ENCODE measurements at places on chromosomes 5 and 9.

DNA sequence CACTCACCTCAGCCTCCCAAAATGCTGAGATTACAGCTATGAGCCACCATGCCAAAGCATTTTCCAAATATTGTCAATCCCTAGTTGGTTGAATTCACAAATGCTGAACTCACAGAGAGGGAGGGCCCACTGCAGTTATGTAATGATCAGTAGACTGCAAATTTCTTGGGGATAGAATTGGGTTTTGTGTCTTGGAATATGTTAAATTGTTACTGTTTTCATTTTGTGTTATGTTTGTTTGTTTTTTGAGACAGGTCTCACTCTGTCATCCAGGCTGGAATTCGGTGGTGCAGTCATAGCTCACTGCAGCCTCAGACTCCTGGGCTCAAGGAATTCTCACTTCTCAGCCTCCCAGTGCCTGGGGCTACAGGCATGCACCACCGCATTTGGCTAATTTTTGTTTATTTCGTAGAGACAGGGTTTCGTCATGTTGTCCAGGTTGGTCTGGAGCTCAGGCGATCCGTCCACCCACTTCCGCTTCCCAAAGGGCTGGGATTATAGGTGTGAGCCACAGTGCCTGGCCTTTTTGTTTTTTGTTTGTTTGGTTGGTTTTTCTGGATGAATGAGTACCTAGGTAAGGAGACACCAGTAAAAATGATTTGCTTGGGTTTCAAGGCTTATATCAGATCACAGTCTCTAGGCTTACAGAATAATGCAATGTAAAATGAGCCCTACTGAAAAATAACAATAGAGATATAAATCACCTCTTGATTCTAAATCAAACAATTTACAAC, 31.5 kb upstream of the LMNB1 start:
- DNase-seq, result no peak

GRCh38 chr5:38757451-38758245, 88.2 kb upstream of the OSMR start:
- DNase-seq, result no peak

DNA sequence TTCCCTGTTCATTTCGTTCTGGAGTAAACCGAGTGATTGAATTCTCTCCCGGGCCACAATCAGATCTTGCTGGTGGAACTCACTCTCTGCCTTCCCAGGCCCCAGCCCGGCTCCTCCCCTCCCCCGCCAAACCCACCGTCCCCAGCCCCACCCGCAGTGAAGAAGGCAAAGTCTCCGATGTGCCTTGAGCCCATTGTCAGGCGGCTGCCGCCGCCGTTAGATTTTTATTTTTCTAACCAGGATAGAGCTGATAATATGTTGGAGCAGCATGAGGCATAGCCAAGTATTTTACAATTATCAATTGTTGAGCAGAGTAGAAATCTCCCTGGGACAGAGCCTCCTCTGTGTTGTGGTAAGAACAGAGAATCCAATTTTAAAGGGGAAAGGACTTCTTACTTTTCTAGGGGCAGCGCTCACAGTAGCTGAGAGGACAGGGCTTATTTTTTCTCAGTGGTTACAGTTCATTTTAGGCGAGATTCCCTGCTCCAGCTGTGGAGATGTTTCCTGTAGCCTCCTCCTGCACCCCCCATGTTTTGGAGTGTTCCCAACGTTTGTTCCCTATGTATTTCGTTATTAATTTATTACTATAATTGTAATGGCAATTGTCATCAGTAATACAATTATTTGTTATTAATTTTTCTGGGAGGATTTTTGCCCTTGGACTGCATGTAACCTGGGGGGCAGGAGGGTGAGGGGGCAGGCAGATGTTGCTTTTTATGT, 1.3 kb downstream of the PSAT1 start:
- no peak for DNase-seq

DNA sequence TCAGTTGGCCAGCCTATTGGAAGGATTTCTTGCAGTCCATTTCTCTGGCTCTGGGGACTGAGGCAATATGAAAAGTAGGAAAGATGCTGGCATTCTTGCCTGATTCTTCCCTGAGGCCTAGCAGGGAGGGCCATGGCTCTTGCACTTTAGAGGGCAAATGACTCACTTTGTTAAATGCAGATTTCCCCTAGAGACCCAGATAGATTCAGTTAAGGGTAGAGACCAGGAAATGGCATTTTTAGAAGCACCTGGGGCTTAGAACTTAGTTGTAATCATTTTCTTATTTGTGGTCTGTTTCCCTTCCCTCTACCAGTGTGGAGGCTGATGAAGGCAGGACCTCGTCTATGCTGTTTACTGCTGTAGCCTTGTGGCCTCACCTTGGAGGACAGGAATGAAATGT, 112.8 kb upstream of the NR3C1 start:
- DNase-seq, result no peak

- DNase-seq, result peak; percentile 47
Observed at GRCh38 chr5:172897481-172898217, 61.6 kb upstream of the RPL26L1 start.

DNA sequence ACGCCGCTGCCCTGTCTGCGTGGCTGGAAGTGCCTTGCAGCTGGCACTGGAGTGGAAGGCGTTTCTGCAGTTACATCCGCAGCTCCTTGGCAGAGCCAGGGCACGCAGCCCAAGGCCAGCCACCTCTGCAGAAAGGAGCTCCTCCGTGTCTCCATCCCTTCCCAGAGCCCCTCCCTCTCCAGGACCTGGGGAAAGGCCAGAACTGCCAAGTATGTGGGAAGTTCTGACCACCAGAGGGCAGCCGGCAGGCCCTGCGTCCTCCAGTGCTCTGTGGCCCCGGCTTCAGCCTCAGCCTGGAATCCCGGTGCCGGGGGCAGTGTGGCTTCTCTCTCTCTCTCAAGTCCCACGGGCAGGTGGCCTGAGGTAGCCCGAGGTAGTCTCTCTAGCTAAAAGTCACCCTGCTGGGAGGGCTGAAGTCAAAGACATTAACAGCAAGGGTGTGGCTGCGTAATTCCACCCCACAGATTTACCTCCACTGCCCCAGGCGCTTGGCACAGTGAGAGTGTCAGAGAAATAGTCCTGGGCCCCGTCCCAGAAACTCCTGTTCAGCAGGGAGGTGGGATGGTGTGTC, 101.7 kb upstream of the FCN2 start:
- peak; percentile 52 for DNase-seq

GRCh38 chr5:16134204-16134603, 45.4 kb downstream of the MARCHF11 start:
- DNase-seq, result no peak

- DNase-seq, result no peak
Observed at GRCh38 chr5:119751734-119752094, 122.4 kb downstream of the FAM170A start.

GRCh38 chr9:13648676-13649075, 369.2 kb upstream of the MPDZ start:
- DNase-seq, result no peak

DNA sequence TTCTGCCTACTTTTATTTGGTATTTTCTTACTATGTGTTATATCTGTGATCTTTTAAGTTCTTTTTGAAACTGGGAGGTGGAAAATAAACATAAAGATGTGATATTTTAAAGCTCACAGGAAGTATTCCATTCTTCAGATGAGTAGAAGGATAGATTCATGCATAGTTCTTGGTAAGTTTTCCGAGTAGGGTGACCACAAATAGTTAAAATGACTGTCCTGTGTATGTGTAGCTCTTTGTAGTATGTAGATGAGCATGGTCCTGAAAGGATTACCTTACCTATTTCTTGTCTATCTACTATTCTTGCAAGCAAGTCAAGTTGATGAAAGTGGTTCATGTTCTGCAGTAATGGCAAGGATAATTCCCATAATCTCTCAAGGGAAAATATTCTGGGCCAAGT, 47.7 kb downstream of the SRFBP1 start:
- DNase-seq, result no peak

- DNase-seq, result no peak
Observed at GRCh38 chr9:99433095-99433494, 211.0 kb downstream of the SEC61B start.

GRCh38 chr9:82115900-82116299, 127.3 kb downstream of the SPATA31D1 start:
- no peak for DNase-seq

DNA sequence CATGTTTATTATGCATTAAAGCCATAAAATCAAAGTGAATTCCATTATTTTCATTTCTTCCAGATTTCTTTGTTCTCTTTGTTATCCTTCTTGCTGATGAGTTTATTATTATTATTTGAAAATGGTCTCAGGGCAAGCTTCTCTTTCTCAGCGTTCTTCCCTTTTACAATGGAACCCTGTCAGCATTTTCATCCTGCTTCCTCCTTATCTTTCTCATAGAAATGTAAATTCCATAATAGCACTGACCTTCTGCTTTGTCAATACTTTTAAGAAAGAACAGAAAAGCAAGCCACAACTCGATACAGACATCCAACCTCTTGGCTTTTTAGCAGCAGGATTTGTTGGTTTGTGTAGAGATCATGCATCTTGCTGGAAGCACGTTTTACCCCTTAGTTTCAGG, 114.0 kb upstream of the BASP1 start:
- no peak for DNase-seq

DNA sequence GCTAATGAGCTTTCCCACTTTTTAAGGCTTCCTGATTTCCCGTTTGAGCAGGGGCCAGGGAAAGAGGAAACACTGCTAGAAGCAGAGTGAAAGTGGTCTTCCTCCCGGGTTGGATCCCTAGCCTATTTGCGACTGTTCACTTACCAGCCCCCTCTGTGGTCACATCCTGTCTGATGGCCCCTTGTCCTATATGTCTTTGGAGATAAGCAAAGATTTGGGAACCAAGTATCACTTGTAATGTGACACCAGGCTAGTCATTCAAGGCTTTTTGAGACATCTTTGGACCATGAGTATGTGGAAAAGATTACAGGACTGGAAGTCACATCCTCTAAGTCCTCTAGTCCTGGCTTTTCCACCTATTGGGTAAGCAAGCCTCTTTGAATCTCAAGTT, 6.1 kb downstream of the DNAJB5 start:
- no peak for DNase-seq

DNA sequence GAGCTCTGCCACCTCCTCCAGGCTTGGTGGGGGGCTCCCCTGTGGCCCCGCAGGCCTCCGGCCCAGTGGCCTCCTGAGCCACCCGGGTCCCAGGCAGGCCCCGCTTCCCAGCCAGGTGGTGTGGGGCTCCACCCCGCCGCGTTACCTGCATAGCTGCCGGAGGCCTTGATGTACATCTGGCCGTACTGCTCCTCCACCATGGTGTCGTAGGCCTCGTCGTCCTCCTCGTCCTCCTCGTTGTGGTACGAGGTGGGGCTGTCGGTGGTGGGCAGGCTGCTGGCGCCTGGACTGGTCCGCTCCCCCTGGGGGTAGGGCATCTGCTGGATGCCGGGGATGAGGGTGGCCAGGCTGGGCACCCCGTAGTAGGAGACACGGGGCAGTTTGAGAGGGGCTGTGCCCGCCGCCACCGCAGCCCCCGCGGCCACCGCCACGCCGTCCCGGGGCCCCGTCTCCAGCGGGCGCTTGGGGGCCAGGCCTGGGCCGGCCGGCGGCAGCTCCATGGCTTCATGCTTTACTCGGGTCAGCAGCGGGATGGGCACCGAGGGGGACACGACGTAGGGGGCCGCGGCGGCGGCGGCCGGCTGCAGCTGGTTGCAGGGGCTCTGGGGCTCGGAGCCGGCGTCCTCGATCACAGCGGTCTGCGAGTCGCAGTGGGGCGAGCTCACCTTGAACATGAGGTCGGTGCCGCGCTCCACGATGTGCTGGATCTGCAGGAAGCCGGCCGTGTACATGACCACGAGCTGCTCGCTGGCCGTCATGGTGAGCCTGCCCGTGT, 45.4 kb downstream of the NACC2 start:
- no peak for DNase-seq

DNA sequence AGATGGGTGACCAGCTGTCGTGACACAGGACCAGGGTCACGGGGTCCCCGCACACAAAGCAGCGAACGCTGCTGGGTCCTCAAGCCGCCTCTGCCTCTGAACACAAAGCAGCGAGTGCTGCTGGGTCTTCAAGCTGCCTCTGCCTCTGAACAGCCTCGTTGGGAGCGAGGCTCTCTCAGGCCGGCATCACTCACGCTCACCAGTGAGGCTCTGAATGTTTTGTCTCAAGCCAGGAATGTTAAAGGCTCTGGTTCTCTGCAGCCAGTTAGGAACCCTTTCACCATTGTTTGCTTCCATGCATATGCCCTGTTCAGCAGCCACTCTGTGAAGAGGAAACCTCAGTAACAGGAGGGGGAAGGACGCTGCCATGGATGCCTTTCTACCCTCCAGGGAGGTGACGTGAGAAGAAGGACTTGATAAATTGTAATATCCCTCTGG, 82.7 kb upstream of the TAF11L2 start:
- peak; percentile 62 for DNase-seq

DNA sequence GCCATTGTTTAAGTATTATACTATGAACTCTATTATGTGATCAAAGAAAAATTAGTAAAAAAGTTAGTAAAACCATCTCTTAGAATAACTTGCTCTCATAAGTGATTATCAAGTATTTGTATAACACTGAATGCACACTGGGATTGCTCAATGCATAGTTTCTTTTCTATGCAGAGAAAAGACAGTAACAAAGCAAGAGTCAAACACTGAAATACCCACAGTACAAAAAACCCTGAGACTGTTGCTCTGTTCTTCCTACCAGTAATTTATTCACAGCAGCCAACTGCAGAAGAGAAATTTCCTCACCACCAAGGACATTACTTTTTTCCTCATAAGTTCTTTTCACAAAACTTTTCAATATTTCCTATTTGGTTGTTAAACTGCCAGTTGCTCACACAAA, 634.4 kb downstream of the DTWD2 start:
- no peak for DNase-seq

- no peak for DNase-seq
Observed at GRCh38 chr9:93500571-93501298, 47.4 kb upstream of the FAM120AOS start.

DNA sequence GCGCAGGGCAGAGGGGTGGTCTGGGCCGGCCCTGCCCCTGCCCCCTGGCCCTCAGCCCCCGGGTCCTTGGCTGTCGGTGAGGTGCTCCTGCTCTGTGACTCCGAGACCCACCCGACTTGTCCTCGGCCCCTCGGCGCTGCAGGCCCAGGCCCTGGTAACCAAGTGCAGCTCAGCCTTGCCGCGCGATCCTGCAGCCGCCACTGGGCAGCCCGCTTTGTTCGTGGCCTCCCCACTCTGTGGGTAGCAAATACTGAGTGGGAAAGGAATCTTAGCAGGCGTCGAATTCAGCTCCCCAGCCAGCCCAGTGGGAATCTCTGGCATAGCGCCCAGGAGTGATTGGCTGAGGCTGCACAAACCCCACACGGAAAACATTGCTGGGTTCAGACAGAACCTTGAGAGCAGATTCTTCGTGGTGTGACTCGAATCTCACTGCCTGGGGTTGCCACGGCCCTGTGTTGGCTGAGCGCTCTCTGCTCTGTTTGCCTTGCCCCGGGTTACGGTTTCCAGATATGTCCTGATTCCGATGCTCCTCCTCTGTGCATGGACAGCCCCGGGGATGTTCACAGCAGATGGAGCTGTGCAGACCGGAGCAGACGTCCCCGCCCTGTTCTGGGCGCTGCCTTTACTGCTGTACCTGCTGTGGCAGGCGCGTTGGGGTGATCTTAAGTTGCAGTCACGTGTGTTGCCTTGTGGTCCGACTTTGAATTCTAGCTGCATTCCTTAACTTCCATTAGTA, 13.4 kb upstream of the EXOC3 start:
- DNase-seq, result no peak

- no peak for DNase-seq
Observed at GRCh38 chr5:159341145-159341544, 10.9 kb upstream of the IL12B start.

- DNase-seq, result no peak
Observed at GRCh38 chr5:139138109-139138508, 60.1 kb downstream of the SIL1 start.

- DNase-seq, result no peak
Observed at GRCh38 chr5:119031905-119032304, 39.0 kb upstream of the DMXL1 start.

GRCh38 chr5:169195601-169196000, 105.3 kb downstream of the SLIT3 start:
- DNase-seq, result no peak

- DNase-seq, result no peak
Observed at GRCh38 chr5:170752257-170753215, 31.0 kb upstream of the GABRP start.

Data from neuronal stem cell (in vitro differentiated cells).